ENCODE measurements at places on chromosomes 6 and 20.

DNA sequence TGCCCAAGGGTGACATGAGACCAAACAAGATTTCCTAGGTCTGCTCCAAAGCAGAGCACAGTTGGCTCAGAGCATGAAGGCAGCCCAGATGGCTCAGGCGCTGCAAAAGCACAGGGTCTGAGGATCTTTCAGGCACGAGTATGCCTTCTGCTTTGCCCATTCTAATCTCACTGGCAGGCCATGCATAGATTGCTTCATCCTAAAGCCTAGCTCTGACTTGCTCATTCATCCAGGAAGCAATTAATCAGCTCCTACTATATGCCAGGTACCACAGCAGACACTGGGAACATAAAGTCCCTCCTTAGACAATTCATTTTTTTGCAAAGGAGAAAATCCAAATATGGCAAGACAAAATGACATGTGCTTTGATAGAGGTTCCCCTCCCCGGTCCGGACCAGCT is 31.2 kb downstream of the GPLD1 start:
- DNase-seq = no peak

DNA sequence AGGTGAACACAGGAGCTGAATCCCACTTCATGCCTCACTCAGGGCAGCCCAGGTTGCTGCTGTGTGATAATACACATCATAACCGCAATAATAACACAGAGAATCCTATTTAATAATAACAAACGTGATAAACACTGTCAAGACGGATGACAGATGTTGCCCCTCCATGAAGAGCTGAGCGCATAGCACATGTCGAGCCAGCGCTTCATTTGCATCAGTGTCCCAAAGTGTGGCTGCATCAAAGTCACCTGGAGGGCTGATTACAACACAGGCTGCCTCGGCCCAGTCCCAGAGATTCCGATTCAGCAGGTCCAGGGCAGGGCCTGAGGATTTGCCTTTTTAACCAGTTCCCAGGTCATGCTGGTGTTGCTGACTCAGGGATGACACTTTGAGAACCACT is 198.5 kb downstream of the QKI start:
- no peak for DNase-seq

DNA sequence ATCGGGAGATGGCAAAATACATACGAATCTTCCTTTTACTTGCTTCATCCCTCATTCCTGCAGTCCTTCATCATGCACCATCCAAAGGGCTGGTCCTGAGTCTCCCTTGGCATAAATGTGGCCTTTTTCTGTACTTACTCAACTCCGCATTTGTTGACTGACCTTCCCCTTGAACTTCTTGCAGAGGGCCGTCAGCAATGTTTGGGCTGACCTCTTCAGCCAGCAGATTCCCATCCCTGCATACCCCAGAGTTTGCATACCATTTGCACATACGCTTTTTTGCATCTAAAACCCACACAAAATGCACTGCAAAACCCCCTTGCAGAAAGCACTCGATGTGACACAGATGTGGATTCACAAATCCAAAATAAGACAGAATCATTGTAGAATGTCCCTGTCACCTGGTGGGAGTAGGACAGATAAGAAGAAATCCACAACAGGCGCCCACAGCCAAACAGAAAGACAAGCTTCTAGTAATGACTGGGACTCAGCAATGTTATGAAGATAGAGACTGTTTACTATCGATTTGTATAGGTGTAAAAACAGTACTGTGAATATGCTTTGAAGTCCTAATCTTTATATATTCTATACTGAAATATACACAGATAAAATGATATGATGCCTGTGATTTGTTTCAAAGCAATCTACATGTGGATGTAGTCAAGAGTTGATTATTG is 45.8 kb downstream of the TBC1D7 start:
- DNase-seq = no peak

- DNase-seq = no peak
These were observed 860.1 kb downstream of the TFAP2A start for GRCh38 chr6:9554806-9555205.

DNA sequence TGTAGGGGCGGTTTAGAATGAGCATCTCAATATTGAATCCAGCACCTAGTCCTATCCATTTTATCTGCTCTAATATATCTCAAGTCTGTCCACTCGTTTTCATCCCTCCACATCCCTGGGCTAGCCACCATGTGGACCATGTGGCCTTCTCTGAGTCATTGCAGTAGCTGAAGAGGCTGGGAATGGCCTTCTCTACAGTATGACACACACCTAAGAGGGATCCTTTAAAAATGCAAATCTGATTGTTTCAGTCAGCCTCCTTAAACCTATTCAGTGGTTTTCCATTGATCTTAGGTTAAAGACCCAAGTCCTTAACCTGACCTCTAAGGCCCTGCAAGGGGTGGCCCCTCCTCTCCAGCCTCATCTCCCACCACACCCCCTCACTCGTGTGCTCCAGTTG is 9.4 kb downstream of the RING1 start:
- no peak for DNase-seq

DNA sequence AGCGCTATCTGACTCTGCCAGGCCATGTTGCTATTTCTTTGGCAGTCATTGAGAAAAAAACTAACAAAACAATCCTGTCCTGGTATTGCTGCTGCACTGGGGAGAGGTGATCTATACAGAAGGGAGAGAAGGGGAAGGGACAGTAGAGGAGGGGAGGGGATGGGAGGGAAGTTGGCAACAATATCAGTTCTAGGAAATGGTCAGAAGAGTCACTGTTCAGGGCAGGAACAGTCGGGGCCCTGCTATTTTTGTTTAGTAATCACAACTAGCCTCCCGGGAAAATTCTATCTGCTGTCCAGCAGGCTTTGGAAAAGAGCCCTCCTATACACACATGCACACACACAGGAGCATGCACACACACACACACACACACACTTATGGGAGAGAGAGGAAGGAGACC is 142.3 kb upstream of the CARMIL1 start:
- DNase-seq = no peak

DNA sequence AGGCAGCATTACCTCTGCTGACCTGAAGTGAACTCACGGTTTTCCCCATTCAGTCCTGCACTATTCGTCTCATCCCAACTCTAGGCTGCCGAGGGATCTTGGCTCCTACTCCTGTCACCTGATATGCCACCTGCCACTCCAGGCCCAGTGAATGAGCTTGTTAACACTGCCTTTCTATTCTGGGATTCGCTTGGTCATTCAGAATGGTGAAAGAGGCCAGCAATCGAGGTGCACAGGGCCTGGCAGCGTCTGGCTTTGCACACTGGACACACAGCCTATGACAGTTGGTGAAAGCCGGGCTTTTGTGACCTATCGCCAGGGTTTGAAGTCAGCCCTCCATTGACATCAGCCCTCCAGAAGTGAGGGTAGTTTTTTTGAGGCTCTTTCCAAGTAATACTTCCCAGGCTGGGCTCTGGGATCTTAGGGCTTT is 59.3 kb upstream of the MYL9 start:
- no peak for DNase-seq

GRCh38 chr6:89085409-89086205 is 5.1 kb downstream of the PNRC1 start:
- DNase-seq = no peak

- no peak for DNase-seq
These were observed 149.7 kb downstream of the PRL start for GRCh38 chr6:22146931-22147701.

- DNase-seq = peak; percentile 62
These were observed 16.7 kb upstream of the ENTPD6 start for GRCh38 chr20:25178563-25179438.

- DNase-seq = no peak
These were observed 334.8 kb upstream of the MARCKS start for GRCh38 chr6:113522376-113522775.

- no peak for DNase-seq
These were observed 9.3 kb upstream of the TRIM27 start for GRCh38 chr6:28933069-28933468.

Measured in HuH-7.5 (cell line).